Astrocyte (in vitro differentiated cells and primary cell): ENCODE measurements at places on chromosomes 6 and 20. TPM values are rescaled to one million over a fixed set of nuclear protein-coding genes. Genes with fewer than 3 reads are reported as not detected.
A peak's percentile ranks its signal among the peaks of the same experiment; 100 is the strongest.

DNA sequence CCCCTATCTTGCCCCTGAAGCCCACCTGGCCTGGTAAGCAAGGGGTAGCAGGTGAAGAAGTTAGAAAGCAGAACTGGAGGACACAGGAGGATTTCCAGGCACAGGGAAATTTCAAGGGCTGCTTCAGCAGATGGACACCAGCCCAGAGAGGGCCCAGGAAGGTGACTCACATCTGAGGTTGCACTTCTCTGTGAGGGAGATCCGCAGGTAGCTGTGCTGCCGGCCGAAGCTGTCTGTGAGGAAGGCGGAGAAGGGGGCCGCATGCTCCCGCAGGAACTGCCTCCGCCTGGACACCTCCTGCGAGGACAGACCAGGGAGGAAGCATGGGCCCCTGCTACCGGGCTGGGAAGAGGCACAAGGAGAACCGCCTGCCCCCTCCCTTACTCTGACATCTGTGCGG lies 7.1 kb downstream of the MOCS1 start:
- DNase-seq: peak; percentile 52

The TFAP2C gene
- 0.94 and 2.2 TPM in 2 replicates for total RNA-seq

DNA sequence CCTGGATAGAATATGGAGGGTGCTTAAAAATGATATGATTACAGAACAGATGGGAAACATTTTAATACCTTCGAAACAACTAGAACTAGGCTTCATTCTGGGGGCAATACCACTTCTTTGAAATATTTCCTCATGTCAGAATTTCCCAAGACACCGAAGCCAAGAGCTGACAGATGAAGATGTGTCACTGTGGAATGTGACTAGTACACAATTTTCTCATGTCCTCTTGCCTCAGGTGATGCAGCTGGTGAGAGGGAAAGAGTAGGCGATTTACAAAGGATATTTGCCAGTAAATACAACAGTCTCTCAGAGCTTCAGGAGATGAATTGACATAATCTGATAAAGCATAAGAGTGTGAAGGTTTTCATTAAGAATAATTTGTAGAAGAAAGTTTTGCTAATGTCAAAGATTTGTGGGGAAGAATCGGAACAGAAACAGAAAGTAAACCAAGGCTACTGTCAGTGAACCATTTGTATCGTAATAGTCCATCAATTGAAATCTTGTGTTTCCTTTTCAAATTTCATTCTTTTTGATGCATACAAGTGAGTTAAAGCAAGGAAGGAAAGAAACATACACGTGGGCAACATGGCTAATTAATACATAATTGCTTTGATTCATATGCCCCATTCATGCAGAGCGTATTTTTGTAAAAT lies 164.7 kb upstream of the CCN2 start:
- DNase-seq: no peak

- DNase-seq: no peak
Observed at GRCh38 chr20:11447371-11448100, 470.2 kb upstream of the BTBD3 start.

DNA sequence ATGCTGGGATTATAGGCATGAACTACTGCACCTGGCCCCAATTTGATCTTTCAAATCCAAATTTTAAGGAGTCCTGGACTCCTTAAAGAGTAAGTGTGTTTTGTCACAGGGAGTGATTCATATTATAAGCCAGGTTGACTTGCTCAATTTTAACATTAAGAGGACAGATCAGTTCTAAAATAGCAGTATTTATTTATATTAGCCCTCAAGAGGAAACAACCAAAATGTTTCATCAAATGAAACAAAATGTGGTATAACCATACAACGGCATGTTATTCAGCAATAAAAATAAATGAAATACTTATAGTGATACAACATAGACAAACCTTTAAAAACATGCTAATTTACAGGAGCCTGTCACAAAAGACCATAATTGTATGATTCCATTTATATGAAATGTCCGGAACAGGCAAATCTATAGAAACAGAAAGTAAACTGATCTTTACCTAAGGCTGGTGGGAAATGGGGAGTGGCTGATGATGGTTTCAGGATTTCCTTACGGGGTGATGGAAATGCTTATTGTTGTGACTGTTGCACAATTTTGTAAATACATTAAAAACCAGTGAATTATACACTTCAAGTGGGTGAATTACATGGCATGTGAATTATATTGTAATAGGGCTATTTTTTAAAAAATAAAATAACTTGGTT lies 637.4 kb downstream of the MMUT start:
- no peak for DNase-seq

DNA sequence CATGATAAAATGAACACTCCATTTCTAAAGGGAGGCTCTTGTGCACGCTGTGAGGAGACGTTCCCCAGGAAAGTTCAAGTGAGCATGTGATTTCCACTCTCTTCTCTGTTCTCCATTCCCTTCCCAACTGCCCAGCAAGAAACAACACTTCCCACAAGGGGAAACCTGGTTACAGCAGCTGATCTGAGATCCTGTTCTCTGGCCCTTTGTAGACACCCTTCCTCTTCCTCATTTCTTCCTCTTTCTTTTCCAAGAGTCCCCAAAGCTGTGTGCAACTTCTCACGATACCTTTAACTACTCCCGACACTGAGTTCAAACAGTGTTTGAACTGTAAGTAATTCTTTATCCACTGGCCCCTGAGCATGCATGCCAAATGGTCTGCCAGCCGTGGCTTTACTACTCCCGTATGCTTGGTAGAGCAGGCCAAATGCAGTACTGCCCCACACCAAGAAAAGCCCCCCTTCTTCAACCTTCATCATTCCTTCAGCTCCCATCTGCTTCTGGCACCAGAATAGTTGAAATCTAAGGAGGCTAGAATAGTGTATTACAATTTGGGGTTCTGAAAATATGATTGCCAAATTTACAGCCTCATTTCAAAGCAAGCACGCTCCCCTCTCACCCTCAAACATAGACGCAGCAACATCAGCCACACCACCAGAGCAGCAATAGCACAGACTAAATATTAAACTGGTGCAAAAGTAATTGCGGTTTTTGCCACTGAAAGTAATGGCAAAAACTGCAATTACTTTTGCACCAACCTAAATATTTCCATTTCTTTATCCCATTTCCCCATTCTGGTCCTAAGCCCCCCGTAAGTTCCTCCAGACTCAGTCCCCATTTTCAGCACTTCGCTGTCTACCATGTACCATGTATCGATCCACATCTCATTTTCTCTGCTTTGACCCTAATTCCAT lies 4.3 kb downstream of the HLA-DMB start:
- DNase-seq: no peak

The CDYL gene
- total RNA-seq: 77.2 and 87.1 TPM in 2 replicates
